Stimulated activated CD8-positive, alpha-beta memory T cell treated with anti-CD3 and anti-CD28 coated beads, Interleukin-4, amount 100 ng/mL, for 24 hours (primary cell): ENCODE measurements at places on chromosomes 4 and X.

GRCh38 chrX:77704881-77705280 is 81.1 kb downstream of the ATRX start:
- DNase-seq = no peak

DNA sequence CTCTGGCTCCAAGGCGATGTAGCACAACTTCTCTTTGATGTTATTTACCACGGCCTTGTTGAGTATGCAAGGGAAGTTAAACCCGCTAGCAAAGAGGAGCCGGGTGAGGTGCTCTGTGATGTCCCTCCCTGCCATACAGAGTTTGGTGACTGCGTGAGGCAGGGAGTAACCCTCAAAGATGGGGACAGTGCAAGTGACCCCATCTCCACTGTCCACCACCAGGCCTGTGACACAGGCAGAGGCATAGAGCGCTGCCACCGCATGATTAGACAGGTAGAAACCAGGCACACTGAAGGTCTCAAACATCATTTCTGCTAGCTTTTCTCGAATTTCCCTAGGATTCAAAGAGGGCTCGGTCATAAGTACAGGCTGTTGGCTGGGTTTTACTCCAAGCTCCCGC is 677 bp downstream of the ACTRT1 start:
- DNase-seq = no peak

- no peak for DNase-seq
These were observed 69.1 kb upstream of the PUDP start for GRCh38 chrX:7216981-7217587.

GRCh38 chrX:25013632-25014365 is 2.0 kb downstream of the ARX start:
- DNase-seq = no peak

DNA sequence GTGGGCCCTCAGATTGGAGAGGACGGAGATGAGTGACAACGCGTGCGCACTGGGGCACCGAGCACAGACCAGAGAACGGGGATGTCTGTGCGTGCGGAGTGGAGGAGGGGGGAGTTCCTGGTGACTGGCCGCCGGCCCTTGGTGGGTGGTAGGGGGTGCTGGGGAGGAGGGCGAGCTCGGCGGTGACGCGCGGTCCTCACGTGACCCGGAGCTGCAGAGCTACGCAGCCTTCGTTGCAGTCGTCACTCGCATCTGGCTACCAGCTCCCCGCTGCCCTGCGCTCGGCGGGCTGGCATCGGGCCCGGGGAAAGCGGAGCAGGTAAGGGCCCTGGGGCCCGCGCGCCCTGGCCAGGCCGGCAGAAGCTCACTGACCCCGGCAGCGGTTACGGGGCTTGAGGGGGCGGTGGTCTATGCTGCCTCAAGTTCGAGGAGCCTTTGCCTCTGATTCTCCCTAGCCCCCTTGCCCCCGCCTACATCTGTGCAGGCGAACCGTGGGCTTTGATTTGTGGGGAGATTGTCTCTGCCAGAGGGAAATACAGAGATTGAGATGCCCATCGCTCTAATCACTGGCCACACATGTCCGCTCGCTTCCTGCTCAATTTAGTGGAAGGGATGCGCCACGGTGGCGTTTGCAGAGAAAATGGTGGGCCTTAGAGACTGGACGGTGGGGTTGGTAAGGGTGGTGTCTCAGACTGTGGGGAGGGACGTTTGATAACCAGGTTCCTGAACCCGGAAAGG is at the start of gene ARMCX4:
Gene ARMCX4, plus strand, starts transcription at position 245 of the 738 bp plus-strand sequence. CDS start 3,134 bp downstream, outside the sequence.
- peak; percentile 25 for DNase-seq

DNA sequence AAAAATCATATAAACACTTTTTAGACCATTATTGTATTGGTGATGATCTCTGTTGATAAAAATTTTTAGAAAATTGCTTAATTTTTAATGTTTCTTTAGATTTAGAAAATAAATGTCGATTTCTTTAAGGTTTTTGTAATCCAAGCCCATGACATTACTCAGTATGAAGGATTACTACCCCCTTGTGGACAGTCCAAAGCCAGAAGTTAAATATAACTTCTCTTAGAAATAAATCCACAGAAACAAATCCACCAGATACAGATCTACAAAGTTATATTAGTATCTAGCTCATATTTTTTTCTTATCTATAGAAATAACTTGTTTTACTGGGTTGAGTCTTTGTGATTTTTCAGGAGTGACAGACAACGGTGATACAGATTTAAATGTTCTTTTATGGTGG is 18.9 kb downstream of the TIFA start:
- DNase-seq = no peak

- DNase-seq = no peak
These were observed 47.2 kb downstream of the C4orf50 start for GRCh38 chr4:5971078-5971450.

DNA sequence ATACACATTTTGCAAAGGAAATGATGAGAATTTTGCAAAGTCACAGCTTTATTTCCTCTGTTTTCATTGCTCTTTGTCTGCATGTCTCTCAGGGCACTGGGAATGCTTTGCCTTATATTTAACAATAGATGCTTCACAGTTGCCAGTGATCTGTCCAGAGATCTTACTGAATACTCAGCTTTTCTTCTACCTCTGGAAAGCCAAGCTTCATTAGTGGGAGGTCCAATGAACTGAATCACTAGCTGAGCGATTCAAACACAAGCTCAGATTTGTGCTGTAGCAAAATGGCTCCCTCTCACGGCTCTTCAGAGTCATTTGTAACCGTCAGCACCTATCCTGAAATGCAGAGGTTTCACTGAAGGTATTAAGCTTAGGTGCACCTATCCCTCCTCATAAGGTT is 138.9 kb downstream of the DCLK2 start:
- DNase-seq = no peak

- DNase-seq = no peak
These were observed 305.0 kb downstream of the TENM3 start for GRCh38 chr4:182548156-182548555.

DNA sequence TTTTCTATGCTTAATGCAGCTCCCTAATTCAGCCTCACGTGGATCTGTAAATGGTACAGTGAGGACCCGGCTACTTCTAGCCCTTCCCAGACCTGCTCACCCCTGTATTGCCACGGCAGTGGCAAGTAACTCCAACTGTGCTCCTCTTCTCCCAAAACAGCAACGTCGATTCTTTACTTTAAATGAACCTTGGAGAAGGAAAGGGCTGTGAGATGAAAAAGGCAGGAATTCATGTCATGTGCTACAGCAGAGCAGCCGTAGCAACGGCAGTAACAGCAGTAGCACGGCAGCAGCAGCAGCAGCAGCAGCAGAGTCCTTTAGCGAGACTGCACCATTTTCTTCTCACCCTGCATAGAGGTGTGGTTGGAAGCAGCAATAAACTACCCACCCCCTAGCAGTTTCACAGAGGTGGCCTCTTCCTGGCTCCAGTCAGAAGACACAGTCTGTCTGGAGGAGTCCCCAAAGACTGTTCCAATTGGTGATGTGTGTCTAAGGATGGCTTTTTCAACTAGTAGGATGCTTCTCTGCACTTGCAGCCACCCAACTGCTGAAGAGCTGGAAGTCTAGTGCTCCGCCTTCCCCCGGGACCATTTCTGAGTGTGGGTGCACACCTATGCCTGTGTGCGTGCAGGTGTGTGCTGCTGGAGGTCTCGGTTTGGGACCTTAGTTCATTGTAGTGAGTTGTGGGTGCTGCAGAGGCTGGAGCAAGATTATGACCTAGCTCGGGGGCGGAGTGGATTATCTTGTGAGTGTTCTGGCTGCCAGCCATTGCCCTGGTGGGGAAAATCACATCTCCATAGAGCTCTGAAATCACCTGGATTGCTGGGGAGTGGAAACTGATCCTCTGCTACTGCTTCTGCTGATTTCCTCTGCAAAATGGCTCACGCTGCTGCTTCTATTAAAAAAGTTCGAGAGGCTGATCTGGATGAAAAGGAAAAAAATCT is 67.2 kb downstream of the ANK2 start:
- DNase-seq = no peak

DNA sequence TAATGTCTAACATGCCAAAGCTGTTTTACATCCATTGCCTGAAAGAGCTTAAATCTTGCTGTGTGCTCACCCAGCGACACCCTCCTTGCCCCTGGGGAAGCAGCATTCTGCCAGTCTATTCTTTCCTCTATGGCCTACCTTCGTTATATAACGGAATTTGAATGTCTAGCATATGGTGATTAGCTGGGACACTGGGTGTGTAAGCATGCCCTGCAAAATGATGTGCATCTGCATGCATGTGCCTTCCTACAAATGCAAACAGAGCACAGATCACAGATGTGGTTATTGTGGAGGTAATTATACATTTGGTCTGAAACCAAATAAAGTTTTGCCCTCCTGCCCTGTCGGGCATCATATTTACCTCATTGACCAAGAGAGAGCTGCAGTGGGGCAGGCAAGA is 90.8 kb downstream of the NHS start:
- no peak for DNase-seq
